Activated CD4-positive, CD25-positive, alpha-beta regulatory T cell treated with anti-CD3 and anti-CD28 coated beads, Interleukin-2, amount 50 U/mL, for 16 hours (primary cell): ENCODE measurements at places on chromosomes 13 and 19.

DNA sequence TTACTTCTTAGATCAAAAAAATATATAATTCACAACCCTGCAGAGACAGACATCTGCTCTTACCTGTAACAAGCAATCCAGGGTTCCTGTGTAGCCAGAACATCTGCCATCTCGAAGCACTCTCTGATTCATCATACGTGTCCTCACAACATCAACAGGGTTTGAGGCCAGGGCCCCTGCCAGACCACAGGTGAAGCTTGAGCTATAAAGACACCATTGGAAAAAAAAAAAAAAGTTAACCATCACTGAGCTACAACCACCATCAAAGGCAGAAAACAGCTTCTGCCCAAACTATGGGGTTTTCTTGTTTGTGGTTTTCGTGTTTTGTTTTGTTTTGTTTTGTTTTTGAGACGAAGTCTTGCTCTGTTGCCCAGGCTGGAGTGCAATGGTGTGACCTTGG, 19.3 kb downstream of the SLC25A30 start:
- no peak for DNase-seq

- DNase-seq, result no peak
Observed at GRCh38 chr19:10981252-10981895, 20.5 kb downstream of the SMARCA4 start.

DNA sequence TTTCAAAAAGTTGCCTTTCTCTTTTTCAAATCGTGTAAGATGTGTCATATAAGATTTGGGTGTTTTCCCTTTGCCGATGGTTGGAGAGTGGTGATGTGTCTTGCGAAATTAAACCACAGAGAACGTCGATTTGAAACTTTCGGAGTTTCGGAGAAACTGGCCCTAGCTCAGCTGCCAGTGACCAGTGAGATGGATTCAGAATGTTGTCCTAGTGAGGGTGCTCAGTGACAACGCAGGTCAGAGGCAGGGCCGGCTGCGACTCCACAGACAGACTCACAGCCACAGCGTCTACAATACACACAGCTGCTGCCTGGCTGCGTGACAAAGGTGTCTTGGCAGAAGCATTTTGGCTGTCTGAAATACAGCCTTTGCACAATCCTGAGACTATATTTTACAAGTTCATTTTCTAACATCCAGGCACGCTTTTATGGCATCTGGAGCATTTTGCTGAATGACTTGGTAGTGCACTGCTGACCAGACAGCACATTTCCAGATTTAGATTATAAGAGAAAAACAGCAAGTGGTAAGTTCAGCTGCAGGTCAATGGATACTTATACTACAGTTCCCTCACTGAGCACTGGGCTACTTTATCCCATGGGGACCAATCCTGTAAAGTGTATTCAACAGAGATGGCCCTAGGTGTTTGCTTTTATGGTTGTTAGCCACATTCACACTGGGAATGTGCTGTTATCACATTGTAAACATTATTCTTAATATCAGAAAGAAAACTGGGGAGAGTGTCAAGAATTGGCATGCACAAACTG, 207.5 kb downstream of the KCNRG start:
- DNase-seq, result no peak

- peak; percentile 42 for DNase-seq
Observed at GRCh38 chr19:940591-941291, 14.9 kb downstream of the ARID3A start.

DNA sequence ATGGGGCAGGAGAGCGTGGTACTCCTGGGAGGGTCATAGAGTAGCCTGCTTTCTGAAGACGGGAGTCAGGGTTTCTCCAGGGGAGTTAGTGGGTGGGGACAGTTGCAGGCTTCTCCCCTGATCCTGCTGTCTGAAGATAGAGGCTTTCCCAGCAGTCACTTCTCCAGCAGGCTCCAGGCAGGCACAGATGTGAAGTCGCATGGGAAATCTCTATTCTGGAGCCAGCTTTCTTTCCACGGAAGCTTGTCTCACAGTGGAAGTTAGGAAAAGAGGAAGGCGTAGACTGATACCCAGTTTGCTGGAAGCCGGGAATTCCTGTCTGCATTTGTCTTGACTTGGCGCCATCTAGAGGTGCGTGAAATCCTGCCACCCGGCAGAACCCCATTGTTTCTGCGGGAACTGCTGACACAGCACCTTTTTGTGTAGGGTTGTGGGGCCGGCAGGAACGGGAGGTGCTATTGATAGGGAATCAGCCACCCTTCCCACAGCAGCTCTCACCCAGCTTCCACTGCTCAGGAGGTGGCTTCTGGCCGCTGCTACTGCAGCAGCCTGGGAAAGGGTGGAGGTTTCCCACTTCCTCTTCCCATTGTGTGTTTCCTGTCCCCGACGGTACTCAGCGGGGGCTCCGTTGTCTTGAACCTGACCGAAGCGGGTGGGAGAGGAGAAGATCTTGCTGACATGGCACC, 28.5 kb upstream of the NPAS1 start:
- peak; percentile 15 for DNase-seq

DNA sequence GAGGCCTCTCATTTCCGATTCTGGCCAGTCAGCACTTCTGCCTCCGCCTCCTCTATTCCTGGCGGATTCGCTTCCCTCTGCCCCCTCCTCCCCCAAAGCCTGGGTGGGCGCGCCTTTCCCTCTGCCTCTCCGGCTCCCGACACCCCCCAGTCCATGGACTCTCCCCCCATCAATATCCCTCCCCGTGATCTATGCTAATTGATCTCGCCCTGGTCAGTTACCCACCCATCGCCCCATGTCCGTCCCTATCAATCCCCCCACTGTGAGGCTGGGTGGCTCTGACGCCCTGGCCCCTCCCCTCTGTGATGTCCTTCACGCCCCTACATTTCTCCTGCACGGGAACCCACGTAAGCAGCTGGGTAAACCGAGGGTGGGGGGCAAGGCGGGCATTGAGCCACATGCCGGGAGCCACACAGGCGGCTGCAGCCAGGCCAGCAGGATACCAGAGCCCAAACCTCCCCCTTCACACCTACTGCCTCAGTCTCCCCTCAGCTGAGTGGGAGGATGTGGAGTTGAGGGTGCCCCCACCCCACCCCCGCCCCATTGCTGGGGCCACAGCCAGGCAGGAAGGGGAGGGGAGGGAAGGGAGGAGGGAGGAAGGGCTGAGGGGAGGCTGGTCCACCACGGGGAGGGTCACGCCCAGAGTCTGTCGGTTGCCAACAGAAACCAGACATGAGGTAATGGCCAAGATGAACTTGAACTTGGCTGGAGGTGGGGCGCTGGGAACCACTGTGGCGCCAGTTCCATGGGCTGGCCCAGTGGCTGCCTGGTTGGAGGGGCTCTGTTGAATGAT, 21.0 kb downstream of the SMIM24 start:
- no peak for DNase-seq

DNA sequence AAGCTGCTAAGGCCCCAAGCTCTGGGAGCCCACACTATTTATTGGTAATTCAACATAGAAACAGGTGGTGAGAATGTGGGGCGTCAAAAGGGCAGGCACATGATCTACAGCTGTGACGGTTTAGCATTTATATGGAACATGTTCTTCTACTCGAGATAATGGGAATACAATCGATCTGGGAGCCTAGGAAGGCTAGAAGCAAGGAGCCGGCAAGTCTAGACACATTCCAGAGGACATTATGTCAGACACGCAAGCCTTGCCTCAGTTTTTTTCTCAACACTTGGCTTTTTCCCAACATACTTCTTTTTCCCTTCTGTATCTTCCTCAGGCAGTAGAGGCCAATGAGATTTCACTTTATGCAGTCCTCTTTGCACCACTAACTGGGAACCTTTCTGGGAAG, 315.7 kb upstream of the SLITRK5 start:
- no peak for DNase-seq

- no peak for DNase-seq
Observed at GRCh38 chr19:5988517-5989387, 10.8 kb upstream of the RANBP3 start.

GRCh38 chr13:38763446-38764381, 76.8 kb downstream of the FREM2 start:
- DNase-seq, result no peak

DNA sequence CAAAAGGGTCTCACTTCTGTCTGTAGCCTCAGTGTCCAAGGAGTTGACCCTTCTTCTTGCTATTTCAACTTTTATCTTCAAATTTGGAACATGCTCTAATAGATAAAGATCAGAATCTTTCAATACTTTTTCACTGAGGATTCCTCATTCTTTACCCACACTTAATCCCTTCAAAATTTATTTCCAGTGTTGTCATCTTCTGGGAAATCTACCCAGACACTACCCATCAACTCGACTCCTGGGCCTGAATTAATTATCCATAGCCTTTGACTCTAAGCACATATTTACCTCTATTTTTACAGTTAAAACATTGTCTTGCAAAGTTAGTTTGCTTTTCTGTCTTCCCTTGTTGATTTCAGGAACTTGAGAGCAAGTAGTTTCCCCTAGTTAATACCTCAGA, 1022.5 kb downstream of the PCDH9 start:
- DNase-seq, result no peak

- DNase-seq, result no peak
Observed at GRCh38 chr13:102536695-102537485, 59.9 kb upstream of the TPP2 start.

GRCh38 chr19:48683349-48683748, 10.5 kb upstream of the NTN5 start:
- no peak for DNase-seq

GRCh38 chr13:110989331-110989730, 74.5 kb upstream of the ANKRD10 start:
- no peak for DNase-seq

DNA sequence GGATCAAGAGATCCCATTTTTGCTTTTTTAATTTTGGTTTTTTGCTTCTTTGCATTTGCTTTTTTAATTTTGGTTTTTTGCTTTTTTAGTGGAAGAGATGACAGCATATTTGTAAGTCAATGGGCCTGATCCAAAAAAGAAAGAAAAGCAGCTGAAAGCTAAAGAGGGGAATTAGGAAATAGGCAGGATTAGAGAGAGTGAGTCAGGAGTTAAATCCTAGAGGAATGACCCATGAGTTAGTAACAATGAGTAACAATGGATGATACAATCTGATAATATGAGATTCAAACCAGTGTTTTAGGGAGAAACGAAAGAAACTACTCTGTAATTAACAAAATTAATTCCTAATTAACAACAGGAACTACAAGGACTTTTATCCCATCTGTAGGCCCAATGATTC, 111.2 kb upstream of the SGCG start:
- no peak for DNase-seq

DNA sequence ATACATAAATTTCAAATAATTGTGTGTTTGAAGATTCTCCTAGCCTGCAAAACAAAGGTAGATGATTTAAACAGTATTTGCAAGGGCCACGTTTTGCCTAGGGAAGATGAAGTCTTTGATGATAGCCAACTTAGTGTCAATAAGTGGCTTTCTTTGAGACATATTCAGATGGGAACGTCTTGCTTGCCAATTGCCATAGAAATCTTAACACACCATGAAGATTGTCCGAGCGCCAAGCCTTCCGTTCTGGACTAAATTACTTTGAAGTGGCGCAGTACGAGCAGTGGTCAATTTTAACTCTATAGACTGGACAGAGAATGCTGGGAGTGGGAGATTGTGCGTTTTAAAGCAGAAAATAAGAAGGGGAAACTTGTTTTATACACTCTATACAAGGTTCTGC, 9.9 kb downstream of the ZIC5 start:
- DNase-seq, result no peak

GRCh38 chr13:34561033-34561432, 381.0 kb upstream of the NBEA start:
- DNase-seq, result no peak

DNA sequence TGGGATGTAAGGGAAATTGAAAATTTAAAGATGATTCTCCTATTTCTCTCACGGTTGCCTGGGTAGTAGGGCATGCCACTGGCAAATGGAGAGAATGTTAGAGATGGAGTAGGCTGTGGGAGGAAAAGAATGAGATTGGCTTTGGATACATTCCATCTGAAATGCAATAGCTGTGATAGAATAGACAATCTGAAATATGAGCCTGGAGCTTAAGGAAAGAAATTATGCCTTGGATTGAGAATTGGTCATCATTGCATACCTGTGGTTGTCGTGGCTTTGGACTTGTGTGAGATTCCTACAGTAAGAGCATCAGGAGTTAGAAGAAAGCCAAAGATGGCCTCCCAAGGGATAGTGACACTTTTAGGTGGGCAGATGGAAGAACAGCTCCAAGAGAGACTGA, 305.1 kb upstream of the SLC10A2 start:
- DNase-seq, result no peak

DNA sequence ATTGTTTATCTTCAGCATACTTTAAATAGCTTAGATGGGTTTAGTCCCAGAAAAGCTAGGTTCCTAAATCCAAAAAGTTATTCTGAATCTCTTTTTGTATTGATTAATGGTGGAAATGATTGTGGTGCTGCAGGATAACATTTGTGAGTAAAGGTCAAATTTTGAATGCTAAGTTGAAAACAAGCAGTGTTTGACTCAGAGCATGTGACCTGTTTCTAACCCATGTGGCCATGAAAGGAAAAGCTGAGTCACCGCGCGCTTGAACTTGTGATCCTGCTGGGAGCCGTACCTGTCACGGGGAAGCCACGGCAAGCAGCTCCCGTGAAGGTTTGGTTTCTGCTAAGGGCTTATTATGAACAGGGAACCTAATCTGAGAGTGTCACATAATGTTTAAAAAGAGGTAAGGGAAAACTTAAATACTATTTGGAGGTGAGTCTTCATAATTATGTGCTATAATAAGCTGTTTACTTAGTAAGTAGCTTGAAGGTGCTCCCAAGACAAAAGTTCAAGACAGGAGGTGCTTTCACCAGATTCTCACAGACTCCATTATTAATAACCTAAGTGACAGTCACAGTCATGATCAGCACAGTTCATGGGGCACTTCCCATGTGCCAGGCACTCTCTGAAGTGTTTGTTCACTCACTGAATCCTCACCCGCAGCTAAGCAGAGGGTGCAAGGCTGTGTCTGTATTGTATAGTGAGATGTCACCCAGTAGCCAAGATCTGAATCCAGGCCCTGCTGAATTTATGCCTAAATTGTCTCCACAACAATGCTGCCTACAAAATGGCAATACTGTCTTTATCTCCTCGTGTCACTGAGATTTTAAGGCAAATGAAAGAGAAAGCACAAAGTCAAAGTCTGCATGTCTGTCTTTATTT, 286.5 kb downstream of the MYO16 start:
- DNase-seq, result peak; percentile 42

DNA sequence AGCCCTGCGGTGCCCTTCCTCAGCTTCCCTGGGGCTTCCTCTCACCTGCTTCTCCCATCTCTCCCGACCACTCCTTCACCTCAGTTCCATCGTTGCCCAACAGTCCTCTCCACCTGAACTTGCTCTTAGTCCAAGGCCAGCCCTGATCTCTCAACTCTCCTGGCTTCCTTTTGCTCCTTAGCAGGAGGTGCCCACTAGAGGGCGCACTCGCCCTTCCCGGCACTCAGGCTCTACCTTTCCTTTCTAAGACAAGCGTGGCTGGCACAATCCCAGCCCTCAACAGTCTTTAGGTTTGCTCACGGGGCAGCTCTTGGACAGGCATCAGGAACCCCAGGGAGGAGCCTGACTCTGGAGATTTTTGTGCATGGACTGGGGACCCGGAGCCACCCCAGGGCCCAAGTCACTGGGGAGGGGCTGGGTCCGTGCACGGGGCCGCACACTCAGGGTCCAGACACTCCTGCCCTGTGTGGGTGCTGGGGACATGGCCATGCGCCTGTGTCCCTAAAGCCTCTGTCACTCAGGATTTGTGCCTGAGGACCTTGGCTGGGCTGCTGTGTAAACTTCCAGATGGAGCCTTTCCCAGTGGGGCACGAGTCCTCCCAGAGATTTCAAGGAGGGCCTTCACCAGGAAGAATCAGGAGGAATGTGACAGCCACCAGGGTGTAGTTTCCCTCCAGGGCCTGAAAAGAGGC, 12.1 kb upstream of the CEACAM8 start:
- DNase-seq, result peak; percentile 3

GRCh38 chr13:100362781-100363180, 225.8 kb downstream of the GGACT start:
- no peak for DNase-seq
